Stimulated activated CD4-positive, alpha-beta T cell treated with anti-CD3 and anti-CD28 coated beads, Interleukin-4, amount 100 ng/mL, for 4 hours (primary cell): ENCODE measurements at places on chromosomes 7 and 10.

DNA sequence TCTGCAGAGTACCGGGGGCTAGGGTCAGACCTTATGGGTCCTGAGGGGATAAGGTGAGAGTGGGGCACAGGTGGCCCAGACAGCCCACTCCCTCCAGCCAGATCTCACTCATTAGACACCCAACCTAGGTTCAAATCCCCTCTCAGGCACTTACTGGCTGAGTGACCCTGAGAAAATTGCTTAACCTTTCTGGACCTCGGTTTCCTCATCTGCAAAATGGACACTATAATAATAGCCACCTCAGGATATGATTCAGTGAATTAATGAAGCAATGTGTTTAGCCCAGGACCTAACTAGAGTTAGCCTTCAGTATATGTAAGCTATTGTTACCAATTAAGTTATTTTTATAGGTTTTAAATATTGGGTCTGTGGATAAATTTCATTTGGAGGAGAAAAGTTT lies 122.6 kb downstream of the RGS10 start:
- DNase-seq = no peak

DNA sequence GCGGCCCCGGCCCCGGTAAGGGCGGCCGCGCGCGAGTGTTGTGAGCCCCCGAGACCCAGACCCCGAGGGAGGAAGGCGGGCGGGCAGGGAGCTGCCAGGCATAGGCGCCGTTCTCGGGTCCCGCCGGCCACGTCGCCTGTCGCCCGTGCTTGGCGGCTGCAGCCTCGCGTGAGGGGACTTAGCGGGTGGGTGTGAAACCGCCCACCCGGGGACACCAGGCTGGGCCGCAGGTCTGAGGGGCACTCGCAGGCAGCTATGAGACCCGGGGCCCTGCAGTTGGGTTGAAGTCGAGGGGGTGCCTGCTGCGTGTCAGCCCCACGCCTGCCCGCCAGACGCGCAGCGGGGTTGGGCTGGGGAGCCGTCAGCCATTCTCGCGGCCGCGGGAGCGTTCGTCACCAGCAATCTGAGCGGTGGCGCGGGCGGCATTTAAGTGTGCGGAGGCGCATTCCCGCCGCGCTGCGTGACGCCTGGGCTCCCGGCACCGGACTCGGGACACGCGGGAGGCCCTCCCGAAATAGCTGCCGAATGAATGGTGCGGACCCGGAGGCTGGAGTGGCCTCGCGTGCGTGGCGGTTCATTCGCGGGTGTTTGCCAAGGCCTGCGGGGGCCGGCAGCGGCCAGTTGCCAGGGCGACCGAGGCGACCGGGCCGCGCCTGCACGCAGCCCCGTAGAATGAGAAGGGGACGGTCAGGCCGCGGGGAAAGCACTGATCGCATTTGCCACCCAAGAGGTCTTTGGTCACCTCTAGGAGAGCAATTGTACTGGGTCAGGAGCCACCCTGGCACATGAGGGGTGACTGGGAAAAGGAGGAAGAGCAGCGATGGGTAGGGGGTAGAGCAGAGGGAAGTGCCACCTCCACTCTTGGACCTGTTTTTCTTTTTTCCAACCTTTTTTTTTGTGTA lies 750 bp downstream of the ZNF398 start:
- DNase-seq = peak; percentile 59

GRCh38 chr7:28558236-28558635 lies 145.9 kb downstream of the CREB5 start:
- no peak for DNase-seq

DNA sequence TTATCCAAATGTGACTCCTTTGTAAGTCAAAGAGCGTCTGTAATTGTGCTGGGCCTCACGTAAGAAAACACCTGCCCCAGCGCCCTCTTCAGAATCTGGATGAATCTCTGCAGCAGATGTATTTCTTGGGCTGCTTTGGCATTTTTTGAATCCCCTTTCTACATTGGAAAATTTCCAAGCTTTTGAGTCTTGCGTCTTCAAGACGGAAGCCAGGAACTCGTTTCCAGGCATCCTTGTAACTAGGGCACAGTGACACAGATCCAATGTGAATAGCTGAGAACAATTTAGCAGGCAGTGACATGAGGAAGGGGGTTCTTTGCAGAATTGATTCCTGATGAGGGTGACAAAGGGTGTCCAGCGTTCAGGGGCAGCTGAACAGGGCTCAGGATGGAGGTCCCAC lies 862.3 kb downstream of the TYW1 start:
- DNase-seq = no peak
